NCI-H82 (cell line): ENCODE measurements at places on chromosomes 2 and 18.

DNA sequence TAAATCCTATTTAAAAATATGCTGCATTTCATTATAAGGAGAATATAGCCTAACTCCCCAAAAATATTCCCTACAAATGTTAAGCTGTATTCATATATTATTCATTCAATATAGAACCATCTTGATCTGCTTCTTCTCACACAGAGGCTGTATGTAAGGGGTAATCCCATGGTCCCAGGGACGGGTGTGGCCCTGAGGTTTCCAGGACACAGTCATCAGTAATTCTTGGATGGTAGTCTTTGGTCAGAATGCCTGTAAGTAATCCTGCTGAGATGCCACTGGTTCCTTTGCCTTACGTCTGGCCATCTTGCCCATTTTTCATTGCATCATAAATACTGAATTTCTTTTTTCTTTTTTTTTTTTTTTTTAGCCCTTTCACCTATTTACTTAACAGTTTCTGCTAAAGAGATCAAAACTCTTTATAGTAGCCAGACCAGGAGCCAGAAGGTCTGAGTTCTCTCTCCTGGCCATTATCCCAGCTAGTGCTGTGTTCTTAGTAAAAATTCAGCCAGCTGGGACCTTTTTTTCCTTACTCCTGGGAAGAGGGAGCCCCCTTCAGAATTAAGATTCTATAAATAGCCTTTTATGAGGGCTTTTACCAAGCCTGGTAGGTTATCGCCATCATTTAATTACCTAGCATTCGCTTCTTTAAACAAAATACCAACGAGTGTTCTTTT is 134.9 kb downstream of the SOX11 start:
- DNase-seq, result peak; percentile 19

GRCh38 chr2:44237221-44237620 is 38.1 kb upstream of the SLC3A1 start:
- no peak for DNase-seq

DNA sequence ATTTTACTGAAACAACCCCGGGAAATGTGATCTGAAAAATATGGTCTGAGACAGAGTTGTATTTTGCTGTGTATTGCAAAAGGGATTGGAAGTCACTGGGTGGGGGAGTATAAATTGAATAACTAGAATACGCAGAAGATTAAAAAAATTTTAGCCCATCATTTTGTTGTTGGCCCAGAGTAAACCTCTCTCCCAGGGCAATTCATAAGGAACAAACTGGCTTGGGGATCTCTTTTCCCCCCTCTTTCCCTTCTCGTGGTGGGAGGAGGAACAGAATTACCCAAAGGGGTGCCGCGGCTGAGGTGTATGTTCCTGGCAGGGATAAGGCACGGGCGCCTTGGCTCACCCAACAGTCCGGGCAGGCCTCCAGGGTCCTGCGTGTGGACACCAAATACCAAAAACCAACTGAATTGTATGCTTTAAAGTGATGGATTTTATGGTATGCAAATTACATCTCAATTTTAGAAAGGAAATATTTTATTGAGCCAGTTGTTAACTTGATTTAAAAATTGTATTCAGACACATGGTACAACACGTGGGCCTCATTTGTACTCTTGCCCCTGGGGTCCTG is 121.2 kb upstream of the SPRED2 start:
- DNase-seq, result no peak

GRCh38 chr2:217219164-217219520 is 359.3 kb upstream of the TNP1 start:
- DNase-seq, result no peak

GRCh38 chr2:3774336-3774735 is 71.0 kb downstream of the DCDC2C start:
- no peak for DNase-seq

DNA sequence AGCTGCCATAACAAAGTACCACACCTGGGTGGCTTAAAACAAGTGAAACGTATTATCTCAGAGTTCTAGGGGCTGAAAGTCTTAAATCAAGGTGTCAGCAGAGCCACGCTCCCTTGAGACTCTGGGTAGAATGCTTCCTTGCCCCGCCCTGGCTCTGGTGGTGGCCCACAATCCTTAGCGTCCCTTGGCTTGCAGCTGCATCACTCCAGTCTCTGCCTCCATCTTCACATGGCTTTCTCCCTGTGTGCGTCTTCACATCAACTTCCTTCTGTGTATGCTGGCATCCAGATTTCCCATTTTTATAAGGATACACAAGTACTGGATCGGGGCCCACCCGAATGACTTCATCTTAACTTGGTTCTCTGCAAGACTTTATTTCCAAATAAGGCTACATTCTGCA is 62.5 kb downstream of the MRO start:
- DNase-seq, result peak; percentile 68

DNA sequence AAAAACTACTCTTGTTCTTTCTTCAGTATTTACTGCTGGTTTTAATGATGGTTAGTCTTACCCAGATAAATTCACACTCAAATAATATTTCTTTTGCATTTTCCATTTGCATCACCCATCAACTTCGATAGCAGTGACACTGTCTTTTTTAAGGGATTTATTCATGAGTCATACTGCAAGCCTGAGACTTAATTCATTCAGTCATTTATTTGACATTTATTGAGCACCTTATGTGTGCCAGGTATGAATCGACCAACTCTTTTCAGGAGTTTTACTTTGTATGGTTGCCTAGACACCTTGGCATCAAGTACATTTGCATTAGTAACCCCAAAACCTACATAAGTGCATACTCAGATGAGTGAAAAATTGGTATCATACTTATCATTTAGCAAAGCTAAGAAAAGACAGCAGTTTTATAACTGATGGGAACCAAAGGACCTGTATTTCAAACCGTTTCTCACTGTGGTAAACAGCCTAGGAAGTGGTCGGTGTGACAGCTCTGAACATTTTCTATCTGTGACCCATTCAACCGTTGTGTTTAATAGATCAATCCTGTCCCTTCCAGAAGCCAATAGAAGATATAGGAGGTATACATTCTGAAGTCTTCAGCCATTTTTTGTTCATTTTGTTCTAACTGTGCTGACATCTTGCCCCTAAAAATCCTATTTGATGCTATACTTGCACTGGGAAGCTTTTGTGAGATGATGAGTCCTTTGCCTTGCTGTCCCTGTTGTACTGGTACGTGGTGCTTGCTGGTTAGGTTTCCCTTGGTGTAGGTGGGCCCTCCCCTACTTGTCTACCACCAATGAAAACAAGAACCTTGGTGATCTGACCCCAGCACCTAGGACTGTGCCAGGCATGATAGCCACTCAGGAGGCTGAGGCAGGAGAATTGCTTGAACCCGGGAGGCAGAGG is 484.7 kb upstream of the RAB12 start:
- DNase-seq, result no peak
